ENCODE measurements at places on chromosomes 5 and 9. TPM values are rescaled to one million over a fixed set of nuclear protein-coding genes. Genes with fewer than 3 reads are reported as not detected.

GRCh38 chr5:124888622-124889485 lies 142.4 kb upstream of the ZNF608 start:
- no peak for DNase-seq

GRCh38 chr9:105299190-105299854 lies 54.9 kb downstream of the SLC44A1 start:
- peak; percentile 96 for DNase-seq

DNA sequence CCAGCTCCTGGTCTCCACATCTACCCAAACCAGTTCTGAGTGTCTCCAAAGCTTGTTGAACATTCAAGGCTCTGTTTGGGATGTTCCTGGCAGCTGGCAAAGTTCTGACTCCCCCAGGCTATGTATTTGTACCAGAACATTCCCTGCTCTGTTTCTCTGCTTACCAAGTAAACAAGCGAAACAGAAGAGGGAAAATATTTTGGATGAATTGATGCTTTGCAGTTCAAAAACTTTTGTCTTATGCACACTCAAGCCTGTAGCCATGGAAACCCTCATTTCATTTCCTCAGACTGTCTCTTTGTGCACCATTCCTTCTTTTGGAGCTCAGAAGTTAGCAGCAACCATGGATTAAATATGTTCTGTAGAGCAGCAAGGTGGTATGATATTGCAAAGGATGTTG lies 145.8 kb downstream of the ACTL7B start:
- no peak for DNase-seq

DNA sequence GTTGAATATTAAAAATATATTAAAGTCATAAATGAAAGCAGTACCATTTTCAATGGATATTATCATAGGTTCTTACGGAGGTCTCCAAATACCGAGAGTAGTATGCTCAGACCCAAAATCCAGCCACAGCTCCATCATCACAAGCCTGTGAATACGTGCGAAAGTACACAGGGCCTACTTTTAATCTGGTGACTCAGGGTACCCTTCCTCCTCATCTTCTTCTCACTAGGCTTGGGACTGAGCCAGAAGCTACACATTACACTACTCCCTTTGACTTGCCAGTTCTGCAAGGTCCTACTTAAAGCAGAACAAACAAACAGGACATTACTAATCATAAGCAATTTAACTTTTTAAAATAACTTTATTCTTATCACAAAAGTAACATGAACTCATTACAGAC lies 7.6 kb upstream of the RIC1 start:
- DNase-seq, result peak; percentile 88

- peak; percentile 86 for DNase-seq
Measured at GRCh38 chr9:34612788-34613390, 992 bp upstream of the RPP25L start.

DNA sequence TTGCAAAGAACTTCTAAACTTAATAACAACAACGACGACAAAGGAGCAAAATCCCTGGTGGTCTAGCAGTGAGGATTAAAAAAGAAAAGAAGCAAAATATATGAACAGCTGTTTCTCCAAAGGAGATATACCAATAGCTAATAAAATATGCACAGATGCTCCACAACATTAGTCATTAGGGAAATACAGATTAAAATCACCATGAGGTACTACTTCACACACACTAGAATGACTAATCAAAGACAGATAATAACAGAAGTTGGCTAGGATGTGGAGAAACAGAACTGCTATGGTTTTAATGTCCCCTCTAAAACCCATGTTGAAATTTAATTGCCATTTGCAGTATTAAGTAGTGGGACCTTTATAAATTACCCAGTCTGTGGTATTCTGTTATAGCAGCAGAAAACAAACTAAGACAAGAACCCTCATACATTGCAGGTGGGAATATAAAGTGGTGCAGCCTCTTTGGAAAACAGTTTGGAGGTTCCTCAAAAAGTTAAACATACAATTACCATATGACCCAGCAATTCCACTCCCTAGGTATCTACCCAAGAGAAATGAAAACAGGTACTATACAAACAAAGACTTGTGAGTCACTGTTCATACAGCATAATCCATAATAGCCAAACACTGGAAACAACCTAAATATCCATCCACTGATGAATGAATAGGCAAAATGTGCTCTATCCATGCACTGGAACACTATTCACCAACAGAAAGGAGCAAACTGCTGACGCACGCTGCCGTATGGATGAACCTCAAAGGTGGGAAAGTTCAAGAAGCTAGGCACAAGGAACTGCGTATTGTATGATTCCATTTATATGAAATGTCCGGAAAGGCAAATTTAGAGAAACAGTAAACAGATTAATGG lies 11.4 kb upstream of the DUSP1 start:
- no peak for DNase-seq

- DNase-seq, result no peak
Measured at GRCh38 chr9:131474711-131475110, 28.0 kb upstream of the POMT1 start.

- peak; percentile 66 for DNase-seq
Measured at GRCh38 chr5:124059200-124059599, 547.2 kb downstream of the CSNK1G3 start.

DNA sequence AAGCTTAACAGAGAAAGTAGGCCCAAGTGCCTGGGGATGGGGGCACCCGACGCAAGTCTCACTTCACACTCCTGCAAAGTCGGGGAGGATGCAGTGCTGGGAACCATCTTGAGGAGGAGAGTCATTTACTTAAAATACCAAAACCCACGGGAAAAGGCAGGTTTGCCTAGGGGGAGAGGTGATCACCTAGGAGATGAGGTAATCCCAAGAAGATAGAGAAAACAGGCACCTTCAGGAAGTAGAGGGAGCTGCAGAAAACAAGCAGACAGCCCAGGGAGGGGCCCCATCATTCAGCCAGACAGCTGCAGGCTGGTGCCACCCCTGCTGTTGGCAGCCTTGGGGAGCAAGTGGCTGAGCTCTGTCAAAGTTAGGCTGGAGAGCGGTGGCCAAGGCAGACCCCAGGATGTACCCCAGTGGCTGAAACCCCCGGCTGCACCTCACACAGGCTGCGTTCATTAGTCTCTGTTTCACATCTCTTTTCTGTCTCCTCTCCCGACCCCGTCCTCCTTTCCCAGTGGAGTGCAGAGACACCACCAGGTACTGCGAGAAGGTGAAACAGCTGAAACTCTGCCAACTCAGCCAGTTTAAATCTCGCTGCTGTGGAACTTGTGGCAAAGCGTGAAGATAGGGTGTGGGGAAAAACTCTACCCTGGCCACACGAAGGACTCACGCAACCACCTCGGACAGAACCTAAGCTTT lies 124.9 kb downstream of the SAXO1 start:
- DNase-seq, result no peak

DNA sequence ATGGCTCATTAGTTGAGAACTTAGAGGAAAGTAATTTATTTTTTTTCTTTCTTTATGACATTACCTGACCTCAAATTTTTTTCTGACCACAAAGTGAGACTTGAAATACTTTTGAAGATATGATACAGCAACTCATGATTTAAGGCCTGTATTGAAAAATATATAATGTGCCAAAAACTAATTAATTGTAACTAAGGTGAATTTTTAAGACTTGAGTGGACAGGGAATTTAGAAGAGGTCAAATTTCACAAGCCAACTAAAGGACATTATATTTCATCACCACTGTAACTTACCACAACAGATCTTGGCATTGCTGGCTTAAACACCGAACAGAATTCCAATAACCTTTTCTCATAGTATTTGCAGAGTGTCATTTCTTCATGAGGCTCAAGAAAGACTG lies 1.8 kb downstream of the CCNH start:
- no peak for DNase-seq

DNA sequence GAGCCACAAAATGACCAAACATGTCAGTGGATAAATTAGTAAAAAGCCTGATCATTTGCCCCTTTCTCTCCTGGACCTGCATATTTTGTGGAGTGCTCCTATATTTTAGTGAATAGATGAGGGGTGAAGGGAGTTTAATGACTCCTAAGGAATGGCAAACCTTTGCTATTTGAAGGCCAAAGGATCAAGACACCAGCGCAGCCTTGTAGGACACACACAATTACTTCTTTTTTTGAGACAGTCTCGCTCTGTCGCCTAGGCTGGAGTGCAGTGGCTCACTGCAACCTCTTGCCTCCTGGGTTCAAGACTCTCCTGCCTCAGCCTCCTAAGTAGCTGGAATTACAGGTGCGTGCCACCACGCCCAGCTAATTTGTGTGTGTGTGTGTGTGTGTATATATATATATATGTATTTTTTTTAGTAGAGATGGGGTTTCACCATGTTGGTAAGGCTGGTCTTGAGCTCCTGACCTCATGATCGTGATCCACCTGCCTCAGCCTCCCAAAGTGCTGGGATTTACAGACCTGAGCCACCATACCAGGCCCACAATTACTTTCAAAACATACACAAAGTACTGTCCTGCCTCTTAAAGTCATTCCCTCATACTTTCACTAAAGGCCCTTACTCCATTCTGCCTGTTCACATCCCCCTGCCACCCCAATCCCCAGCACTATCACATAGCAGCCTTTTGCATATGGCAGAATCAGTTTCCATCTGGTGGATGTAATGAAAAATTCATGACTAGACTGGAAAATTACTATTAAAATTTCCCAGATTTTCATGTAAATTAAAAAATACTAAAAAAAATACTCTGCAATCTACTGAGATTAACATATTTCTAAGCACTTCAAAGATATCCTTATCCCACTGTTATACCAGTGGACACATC lies 60.4 kb downstream of the CSNK1A1 start:
- DNase-seq, result no peak

DNA sequence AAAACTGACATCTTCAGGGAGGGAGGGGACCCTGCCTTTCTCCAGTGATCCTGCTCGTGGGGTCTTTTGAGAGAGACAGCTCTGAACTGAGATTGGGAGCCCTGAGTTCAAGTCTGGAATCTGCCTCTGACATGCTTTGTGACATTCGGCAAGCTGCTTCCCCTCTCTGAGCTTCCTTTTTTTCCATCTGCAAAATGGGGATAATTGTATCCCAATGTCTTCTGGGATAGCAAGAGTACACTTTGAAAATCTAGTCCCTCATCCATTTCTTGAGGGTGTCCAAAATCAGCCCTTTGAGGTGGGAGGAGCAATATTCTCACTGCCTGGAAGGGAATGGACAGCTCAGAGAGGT lies 186.3 kb downstream of the RGS3 start:
- no peak for DNase-seq

DNA sequence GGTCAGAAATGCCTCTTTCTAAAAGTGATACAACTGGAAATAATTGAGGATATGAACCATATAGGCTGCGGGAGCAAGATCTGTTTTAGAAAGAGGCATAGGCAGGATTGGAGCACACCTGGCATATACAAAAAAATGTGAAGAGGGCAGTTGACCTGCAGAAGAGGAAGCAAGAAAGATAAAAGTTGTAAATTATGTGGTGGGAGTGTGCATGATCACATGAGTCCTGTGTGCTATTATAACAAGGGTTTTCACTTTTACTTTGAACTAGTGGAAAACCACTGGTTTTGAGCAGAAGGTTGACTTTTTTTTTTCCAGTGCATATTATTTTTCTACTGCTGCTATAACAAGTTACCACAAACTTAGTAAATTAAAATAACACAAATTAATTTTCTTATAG lies 489.3 kb downstream of the ANXA1 start:
- no peak for DNase-seq

GRCh38 chr9:113274474-113275156 lies 757 bp downstream of the CDC26 start:
- DNase-seq, result peak; percentile 64

DNA sequence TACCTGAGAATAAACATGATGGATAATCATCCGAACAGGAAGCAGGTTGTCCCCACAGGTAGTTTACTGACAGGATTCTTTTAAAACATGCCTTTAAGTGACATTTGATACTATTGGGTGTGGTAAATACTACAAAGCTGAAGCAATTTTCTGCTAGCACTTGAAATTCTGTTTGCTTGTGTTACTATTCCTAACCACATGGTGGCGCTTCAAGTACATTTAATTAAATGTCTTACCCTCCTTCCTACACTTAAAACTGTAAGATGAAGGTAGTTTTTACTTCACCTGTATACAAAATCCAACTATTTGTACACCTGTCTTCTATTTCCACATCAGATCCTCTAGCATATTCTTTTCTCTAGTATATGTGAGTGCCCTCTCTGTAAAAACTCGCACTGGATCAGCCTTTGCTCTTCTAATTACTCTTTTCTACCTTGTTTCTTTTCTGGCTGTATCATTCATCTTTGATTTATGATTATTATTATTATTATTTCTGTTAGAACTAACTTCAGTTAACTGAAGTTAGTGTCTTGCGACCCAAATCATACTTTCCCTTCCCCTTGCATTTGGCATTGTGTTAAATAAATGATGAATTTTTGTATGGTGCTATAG lies 18.4 kb downstream of the SLC25A46 start:
- DNase-seq, result peak; percentile 27

GRCh38 chr9:1962588-1963106 lies 52.5 kb upstream of the SMARCA2 start:
- no peak for DNase-seq

- no peak for DNase-seq
Measured at GRCh38 chr9:34508463-34508862, 14.3 kb downstream of the ENHO start.

GRCh38 chr5:42620579-42621216 lies 135.9 kb upstream of the CCDC152 start:
- no peak for DNase-seq

- DNase-seq, result peak; percentile 41
Measured at GRCh38 chr5:88743231-88743834, 139.7 kb downstream of the MEF2C start.

- DNase-seq, result peak; percentile 64
Measured at GRCh38 chr9:107024193-107024592, 161.2 kb downstream of the ZNF462 start.

GRCh38 chr9:133476036-133476931 lies 2.6 kb downstream of the SLC2A6 start:
- DNase-seq, result no peak

GRCh38 chr9:95505717-95506427 lies 10.9 kb downstream of the PTCH1 start:
- DNase-seq, result peak; percentile 81

The ABLIM3 gene
- 10.6 TPM for total RNA-seq

The SHC3 gene
- 2.3 TPM for total RNA-seq

The CCDC107 gene
- 8.6 TPM for total RNA-seq

The SNCAIP gene
- total RNA-seq, result 8.2 TPM

All from Daoy (cell line).